NCI-H345 (cell line): ENCODE measurements at places on chromosomes 2 and 18.

GRCh38 chr2:66704786-66705185 lies 269.9 kb downstream of the MEIS1 start:
- DNase-seq: no peak

DNA sequence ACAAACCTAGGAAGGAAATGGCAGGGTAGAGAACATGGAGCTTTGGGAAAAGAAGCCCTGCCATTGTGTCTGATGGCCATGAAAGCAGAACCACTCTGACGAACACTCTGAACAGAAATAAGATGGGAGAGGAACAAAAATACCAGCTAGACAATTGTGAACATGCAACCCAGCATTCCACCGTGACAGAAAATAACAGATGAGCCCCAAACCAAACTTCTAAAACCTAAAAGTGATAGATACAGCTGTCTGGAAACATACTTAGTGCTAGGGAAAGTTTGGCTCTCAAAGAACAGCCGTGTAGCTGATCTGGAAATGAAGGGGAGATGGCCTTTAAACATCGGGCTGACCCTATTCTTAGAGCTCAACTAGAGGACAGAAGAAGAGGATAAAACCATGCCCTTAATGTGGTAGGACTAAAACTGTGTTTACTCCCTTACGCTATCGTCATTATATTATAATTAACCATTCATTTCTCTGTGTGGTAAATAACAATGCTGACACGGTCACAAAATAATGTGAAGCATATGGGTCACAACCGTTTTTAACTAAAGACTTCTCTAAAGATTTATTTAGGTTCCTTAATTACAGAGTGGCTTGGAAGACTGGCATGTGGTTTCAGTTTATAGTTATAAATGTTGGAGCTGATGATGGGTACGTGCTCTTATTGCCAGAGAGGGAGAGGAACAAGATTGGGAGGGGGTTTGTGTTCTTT lies 80.6 kb downstream of the MYO1B start:
- no peak for DNase-seq

- no peak for DNase-seq
Measured at GRCh38 chr2:28649481-28650265, 102.0 kb upstream of the PPP1CB start.

GRCh38 chr2:168369031-168369430 lies 87.0 kb upstream of the CERS6 start:
- DNase-seq: no peak

GRCh38 chr2:15636972-15637785 lies 45.5 kb downstream of the DDX1 start:
- DNase-seq: peak; percentile 57

DNA sequence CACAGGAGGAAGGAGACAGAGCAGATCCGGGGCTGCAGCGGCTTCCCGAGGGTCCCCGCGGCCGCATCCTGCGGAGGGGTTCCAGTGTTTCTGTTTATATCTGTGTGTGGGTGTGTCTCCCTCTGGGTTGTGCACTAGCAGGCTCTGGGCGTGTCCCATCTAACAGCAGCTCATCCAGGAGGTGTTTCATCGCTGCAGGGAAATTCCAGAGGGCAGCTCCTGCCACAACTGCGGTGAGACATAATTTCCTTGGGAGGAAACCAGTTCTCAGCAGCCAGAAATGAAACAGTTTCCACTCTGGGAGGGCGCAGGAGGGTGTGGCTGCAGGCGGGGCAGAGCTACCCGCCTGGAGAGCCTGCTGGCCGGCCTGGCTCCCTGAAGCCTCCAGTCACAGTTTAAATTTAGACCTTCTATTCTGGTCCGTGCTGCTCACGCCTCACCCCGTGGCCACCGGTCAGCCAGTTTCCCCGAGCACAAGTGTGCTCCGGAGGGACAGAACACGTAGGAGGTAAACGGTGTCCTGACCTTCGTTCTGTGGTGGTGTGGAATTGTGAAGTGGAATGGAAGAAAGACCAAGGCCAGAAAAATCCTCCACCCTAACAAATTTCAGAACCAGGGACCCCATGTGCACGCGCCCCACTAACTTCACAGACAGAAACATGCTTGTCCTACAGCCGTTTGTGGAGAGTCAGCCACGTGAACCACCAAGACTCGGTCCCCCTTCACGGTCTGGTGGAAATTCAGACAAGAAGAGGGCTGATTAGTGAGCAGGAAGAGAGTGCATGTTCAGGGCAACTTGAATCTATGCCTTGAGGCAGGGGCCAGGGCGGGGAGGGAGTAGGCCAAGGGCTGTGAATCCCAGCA lies 50.2 kb downstream of the TEX44 start:
- DNase-seq: no peak
